Activated CD4-positive, alpha-beta T cell treated with anti-CD3 and anti-CD28 coated beads, Interleukin-2, amount 50 U/mL, for 4 hours (primary cell): ENCODE measurements at places on chromosomes 4 and X.

DNA sequence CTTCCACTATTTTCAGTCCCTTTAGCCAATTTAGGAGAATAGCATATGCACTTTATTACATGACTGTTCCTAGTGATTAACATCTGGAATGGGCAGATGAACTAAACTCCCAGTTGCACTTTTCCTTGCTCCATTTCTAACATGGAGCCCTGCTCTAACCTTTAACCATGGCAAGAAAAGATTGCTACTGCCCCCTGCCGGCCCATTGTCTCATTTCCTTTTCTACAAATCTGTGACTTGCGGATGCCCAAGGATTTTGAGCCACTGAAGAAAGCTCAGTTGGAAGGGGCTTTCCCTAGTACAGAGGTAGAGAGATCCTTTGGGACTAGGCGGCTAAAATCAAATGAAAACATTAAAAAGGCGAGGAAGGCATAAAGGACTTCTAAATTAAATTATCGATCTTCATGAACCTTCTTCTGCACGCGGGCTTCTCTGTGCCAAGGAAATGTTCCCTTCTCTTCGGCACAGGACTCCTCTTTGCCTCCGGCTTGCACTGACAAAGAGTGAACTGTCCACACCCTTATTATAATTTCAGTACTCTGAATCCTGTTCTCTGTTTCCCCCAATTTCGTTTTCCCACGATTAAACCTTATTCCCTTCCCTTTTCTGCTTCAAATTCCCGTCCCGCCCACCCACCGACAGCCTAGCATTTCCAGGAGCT, 577 bp upstream of the GLRA2 start:
- peak; percentile 6 for DNase-seq

DNA sequence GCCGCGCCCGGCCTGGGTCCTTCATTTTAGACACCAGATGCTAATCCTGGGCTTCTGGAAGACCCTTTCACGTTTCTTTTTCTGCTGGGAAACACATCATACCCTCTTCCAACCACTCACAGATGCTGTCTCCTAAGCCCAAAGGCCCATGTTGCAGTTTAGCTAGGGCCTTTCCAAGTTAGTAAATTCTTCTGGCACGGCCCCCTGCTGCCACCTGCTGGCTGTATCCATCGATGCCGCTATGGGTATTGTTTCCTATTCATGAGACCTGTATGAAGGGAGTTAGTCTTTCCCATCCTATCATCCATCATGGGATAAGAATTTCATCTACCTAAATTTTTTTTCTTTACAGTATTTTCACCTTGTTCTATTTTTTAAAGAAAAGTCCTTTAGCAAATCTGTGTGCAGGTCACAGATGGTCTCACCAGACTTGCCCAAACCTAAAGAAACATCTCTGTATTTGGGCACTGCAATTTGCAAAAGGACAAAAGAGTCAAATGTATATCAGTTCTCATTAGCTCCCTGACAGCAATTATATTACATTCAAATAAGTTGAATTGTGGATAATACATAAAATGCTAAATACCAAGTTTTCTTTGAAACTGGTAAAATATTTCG, 37.8 kb upstream of the SLC9A7 start:
- DNase-seq = peak; percentile 66

DNA sequence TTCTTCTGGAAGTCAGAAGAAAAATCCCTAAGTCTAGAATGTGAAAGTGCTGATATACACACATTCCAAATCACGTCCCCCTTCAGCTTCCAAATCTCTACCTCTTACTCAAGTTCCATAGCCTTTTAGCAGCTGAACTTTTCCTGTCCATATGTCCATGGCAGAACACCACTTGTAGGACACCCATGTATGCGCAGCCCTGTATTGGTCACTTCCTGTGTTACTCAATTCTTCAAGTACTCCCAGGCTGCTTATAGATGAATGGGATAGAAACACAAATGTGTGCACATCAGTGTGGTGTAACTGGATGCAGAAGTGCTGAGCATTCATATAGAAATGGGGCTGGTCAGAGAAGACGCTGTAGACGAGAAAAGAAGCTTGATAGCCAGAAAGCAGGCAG, 18.8 kb downstream of the SRPX2 start:
- DNase-seq = no peak

GRCh38 chr4:186144946-186145569, 40.6 kb downstream of the FAM149A start:
- no peak for DNase-seq

- no peak for DNase-seq
These were observed 136.4 kb downstream of the REPS2 start for GRCh38 chrX:17082831-17083230.

DNA sequence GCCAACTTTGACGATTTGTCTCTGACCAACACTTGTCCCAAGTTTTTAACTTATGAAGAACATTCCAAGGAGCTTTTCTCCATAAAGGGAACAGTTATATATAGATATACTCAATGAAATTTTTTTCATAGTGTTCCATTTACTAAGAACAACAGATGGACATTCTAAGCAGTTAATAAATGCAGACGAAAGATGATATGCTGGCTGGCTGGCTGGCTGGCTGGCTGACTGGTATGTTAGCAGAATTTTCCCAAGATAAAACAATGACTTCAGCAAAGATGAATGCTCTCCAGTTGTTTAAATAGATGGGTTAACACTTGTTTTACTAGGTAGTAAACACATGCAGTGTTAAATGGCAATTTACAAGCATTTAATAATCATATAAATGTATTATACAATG, 62.2 kb downstream of the SPANXN3 start:
- no peak for DNase-seq

- DNase-seq = no peak
These were observed 17.3 kb upstream of the QRFPR start for GRCh38 chr4:121397941-121398601.

DNA sequence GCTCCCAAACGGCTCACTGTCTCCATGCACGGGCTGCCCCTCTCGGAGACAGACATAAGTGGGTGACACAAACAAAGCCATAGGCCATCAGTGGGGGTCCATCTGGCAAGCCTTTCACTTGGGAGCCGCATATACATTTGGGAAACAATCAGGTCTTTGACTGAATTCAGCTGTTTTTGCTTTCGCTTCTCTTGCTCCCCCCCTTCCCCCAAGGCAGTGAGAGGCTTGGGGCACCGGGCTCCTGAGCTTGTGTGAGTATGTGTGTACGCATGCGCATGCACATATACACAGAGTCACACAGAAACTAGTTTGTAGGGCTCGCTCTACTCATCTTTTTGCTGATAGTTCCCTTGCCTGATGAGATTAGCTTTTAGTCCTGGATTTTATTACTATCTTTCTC, 284.4 kb downstream of the AFF2 start:
- no peak for DNase-seq

- no peak for DNase-seq
These were observed 129.1 kb downstream of the CPZ start for GRCh38 chr4:8721621-8722020.

- no peak for DNase-seq
These were observed 1.1 kb downstream of the SLC25A6 start for GRCh38 chrX:1390621-1391369.

GRCh38 chrX:13468096-13468495, 101.3 kb upstream of the EGFL6 start:
- no peak for DNase-seq

- DNase-seq = no peak
These were observed 1.1 kb downstream of the HSPA4L start for GRCh38 chr4:127783026-127783769.

DNA sequence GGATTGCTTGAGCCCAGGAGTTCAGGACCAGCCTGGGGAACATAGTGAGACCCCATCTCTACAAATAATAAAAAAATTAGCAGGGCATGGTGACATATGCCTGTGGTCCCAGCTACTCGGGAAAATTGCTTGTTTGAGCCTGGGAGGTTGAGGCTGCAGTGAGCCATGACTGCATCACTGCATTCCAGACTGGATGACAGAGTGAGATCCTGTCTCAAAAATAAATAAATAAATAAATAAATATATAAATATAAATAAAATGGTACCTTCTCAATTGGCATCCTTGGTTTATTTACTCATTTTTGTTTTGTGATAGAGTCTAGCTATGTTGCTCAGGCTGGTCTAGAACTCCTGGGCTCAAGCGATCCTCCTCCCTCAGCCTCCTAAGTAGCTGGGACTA, 144.2 kb downstream of the CHRNA9 start:
- DNase-seq = no peak

DNA sequence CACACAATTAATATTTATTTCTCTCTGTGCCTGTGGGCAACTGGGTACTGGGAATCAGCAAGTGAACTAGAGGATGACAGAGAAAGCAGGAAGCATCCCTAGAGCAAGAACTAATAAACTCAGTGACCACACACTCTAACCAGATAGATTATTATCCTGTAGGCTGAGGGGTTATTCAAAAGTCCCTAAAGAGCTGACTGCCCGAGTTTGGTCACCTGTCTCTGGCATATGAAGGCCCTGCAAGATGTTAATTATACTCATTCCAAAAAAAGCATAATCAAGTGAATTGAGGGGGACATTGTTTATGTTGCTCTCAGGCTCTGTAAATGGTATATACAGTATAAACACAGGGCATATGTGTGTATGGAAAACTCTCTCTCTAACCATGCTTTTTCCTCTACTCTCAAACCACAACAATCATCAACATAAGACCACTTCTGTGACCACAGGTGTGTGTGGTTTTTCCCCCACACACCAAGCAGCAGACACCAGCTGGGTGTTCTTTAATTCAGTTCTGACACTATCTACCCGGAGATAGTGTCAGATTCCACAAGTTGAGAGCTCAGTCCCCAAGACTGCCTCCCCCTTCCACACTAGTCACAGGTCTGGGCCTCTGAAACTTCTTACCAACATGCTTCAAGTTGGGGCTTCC, 6.2 kb upstream of the HPSE start:
- DNase-seq = no peak

DNA sequence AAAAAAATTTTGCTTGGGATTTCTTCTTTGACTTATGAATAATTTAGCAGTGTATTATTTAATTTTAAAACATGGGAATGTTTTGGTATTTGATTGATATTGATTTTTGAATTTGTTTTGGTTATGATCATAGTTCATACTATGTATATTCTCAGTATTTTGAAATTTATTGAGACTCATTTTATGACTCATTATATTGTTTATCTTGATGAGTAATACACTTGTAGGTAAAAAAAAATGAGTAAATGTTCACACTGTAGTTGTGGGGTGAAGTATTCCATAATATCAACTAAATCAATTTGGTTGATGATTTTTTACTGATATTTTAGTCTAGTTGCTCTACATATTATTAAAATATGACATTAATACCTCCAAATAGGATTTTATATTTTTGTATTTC, 1142.2 kb downstream of the ADGRL3 start:
- no peak for DNase-seq

- DNase-seq = no peak
These were observed 52.8 kb downstream of the FHDC1 start for GRCh38 chr4:152988721-152989553.

GRCh38 chr4:152065545-152065944, 304.7 kb upstream of the GATB start:
- DNase-seq = no peak

DNA sequence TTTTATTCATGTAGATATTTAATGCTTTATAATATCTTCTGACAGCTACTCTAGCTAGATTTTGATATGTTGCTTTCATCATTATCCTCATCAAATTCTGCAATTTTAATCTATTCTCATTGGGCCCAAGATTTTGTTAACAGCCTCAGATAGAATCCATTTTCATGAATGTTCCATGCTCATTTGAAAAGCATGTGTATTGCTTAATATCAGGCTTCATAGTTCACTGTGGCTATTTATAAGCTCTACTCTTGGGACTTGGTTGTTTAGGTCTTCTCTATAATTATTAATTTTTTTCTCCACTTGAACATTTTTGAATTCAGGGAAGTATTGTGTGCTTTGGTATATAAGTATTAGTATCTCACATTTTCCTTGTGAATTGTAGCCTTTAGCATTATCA, 41.8 kb downstream of the RAB40A start:
- no peak for DNase-seq

- no peak for DNase-seq
These were observed 229.1 kb downstream of the PALLD start for GRCh38 chr4:168725930-168726329.

- DNase-seq = no peak
These were observed 30.7 kb downstream of the TSC22D3 start for GRCh38 chrX:107744868-107745267.

GRCh38 chr4:30717208-30718020, 2.8 kb upstream of the PCDH7 start:
- no peak for DNase-seq

DNA sequence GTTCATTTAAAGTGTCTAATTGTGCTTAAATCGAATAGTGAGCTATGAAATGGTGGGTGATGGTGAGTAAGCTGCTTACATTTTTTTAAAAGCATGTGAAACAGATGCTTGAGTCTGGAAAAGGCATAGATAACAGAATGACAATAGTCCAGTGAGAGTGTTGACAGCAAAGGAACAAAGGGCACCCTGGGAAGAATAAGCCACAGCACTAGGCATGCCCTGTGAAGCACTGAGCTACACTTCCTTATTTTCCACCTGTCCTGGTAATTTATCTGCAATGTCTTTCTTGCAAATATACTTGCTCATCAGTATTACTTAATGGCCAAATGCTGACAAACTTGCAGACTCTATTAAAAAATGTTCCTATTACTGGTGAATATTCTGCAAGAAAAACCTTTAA, 168.7 kb downstream of the PRDM5 start:
- DNase-seq = no peak

DNA sequence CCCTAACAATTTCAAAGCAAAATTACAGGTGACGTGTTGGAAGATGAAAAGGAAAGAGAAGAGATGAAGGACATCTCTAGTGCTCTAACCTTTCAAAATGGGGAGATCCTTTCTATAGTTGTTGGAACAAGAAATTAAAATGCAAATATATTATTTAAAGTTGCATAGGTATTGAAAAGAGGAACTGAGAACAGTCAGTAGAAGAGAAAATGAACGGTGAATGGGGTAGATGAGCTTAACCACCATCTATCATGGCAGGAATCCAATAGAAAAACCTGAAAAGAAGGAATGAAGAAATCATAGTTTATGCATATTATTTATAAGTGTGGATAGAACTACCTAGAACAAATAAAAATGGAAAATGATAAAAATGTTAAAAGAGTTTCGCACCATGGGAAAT, 42.0 kb downstream of the ANXA5 start:
- no peak for DNase-seq

DNA sequence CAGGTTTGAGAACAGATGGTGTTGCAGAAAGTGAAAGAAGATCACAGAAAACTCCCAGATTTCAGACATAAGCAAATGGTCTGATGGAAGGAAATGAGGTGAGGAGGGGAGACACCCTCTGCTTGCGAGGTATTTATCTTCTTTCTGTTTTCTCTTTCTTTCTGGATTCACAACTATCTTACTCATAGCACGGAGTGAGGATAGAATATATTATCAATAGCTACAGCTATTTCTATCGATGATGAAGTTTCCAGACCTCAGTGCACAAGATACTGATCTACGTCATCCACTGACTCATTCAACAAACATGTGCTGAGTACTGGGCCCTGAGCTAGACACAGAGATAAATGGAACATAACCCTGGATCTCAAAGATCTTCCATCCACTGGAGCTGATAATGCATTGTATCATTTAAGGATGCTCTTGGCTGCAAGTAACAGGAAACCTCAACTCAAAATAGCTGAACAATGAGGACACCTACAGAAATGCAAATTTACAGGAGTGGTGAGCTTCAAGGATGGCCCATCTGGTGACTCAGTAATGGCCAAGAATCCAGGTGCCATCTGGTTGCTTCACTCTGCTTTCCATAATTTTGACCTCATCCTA, 21.2 kb downstream of the SLC2A9 start:
- no peak for DNase-seq

- no peak for DNase-seq
These were observed 90.7 kb downstream of the CDS1 start for GRCh38 chr4:84673475-84674240.

GRCh38 chrX:44514272-44514671, 28.4 kb downstream of the FUNDC1 start:
- DNase-seq = no peak
